Urinary bladder (tissue), 4 donors: ENCODE measurements at places on chromosomes 13 and 19. TPM values are rescaled to one million over a fixed set of nuclear protein-coding genes. Genes with fewer than 3 reads are reported as not detected.
A peak's percentile ranks its signal among the peaks of the same experiment; 100 is the strongest.

GRCh38 chr13:80824229-80824628 lies 483.3 kb upstream of the SPRY2 start:
- no peak for DNase-seq

GRCh38 chr13:97069050-97069815 lies 75.0 kb upstream of the OXGR1 start:
- no peak for DNase-seq

- no peak for DNase-seq
These were observed 6.5 kb upstream of the RLN3 start for GRCh38 chr19:14021474-14021873.

GRCh38 chr13:70736622-70737317 lies 628.5 kb upstream of the KLHL1 start:
- DNase-seq, result no peak

DNA sequence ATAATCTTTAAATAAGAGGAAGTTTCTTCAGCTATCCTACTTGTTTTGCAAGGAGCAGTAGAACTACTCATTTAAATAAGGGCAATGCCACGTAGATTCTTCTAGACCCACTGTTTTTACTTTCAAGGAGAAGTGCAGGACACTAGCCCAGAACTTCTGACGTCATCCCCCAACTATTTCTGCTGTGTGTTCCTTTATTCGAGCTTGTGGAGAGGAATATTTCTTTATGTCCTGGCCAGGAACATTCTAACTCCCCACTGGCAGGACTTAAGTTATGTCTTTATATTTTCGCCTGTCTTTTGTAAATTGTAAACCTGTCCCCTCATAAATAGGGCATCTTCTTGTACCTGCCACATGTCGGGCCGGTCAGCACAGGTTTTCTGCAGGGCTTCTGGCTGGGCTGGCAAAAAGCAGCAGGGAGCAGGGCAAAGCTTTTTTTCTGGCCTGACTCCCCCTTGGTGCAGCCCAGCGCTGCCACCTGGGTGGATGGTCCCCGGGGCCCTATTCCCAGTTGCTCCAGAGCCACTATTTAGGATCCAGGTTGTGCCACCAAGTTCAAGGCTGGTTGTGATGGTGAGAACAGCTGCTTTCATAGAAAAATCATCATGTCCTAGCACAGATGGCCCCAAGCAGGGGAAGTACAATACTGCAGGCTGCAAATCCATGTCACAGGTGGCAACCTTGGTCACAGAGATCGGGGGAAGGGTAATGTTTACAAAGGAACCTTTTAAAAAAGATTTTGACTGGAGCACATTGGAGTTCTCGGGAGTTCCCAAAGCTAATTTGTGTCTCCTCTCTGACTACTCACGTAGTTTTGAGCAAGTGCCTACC lies 1.8 kb downstream of the MBNL2 start:
- peak; percentile 82 for DNase-seq

GRCh38 chr19:5246554-5247155 lies 94.0 kb downstream of the PTPRS start:
- DNase-seq, result no peak

GRCh38 chr19:14770136-14770535 lies 8.2 kb downstream of the ADGRE2 start:
- DNase-seq, result no peak

DNA sequence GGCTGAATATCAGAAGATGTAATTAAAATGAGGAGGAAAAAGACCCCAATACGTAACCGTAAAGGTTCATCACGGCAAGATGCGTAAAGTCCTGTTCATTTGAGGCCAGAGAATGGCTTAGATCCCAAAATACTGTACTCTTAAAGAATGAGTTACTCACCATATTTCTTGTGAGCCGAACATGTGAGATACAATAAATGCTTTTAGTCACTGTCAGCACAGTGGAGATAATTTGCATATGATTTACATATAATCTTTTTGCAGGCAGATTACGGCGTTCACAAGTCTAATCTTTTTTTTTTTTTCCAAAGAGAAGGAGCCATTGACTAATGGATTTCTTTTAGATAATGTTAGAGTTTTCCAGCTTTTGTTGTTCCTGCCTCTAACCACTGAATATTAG lies 28.4 kb downstream of the AMER2 start:
- no peak for DNase-seq

DNA sequence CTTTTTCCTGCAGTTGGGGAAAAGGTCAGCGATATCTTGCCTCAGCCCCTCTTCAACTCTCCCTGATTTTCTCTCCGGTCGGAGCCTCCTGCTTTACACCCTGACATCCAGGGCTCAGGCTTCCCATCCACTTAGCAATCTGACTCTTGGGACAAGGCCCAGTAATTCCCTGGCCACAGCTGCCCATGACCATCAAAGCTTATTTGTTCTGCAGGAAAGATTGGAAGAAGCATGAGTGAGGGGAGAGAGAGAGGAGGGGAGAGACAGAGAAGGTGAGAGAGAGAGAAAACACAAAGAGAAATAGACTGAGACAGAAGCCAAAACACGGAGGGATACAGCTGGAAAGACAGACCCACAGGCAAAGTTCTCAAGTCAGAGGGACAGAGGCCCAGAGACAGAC lies 13.7 kb downstream of the SYT3 start:
- DNase-seq, result no peak

GRCh38 chr13:62578402-62578801 lies 1162.8 kb upstream of the PCDH20 start:
- no peak for DNase-seq

DNA sequence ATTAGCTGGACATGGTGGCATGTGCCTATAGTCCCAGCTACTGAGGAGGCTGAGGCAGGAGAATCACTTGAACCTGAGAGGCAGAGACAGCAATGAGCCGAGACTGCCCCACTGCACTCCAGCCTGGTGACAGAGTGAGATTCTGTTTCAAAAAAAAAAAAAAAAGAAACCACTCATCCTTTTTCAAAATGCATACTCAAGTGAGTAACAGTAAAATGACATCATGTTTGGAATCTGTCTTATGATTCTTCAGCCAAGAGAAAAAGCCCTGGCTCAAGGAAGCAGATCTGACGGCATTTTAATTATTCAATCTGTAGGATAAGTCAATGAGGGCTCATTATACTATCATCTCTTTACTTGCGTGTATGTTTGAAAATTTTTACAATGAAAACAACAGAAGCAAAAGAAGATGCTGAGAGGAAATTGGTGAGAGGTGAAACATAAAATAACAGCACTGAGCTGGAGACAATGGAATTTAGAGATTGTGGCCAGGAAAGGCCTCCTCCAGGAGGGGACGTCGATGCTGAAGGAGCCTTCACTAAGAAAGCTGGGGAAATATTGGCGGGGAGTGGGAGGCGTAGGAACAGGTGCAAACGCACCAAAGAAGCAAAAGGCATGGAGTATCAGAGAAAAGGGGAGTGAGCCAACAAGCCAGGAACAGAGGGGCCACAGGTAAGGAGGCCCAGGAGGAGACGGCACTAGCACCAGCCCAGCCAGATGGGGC lies 12.9 kb upstream of the CCNE1 start:
- DNase-seq, result no peak

IZUMO4 gene
- 9.2 TPM for polyA plus RNA-seq

SRRM5 gene
- polyA plus RNA-seq, result 0.23 TPM

KCNC3 gene
- polyA plus RNA-seq, result 0.52 TPM

MYPOP gene
- 8.2 TPM for polyA plus RNA-seq

SIAH3 gene
- not detected for polyA plus RNA-seq

UNC13A gene
- polyA plus RNA-seq, result 0.25 TPM
